Kidney (tissue), 22 donors: ENCODE measurements at places on chromosomes 2 and 18. TPM values are rescaled to one million over a fixed set of nuclear protein-coding genes. Genes with fewer than 3 reads are reported as not detected.

The PAX3 gene
- not detected for total RNA-seq

The CD207 gene
- total RNA-seq, result 0.66 TPM

The RFTN2 gene
- total RNA-seq, result 4.0 TPM

The CYP26B1 gene
- 2.5 TPM for total RNA-seq

The ARHGAP25 gene
- 20.4 TPM for total RNA-seq

The DYSF gene
- total RNA-seq, result 19.8 TPM

The IL36A gene
- not detected for total RNA-seq

The KRTCAP3 gene
- 32.1 TPM for total RNA-seq

The ABCB11 gene
- 0.03 TPM for total RNA-seq

The PRADC1 gene
- 16.1 TPM for total RNA-seq

The CNGA3 gene
- not detected for total RNA-seq

The TOGARAM2 gene
- 0.60 TPM for total RNA-seq

The EGR4 gene
- not detected for total RNA-seq

The ST8SIA5 gene
- 1.4 TPM for total RNA-seq

The ACKR3 gene
- total RNA-seq, result 8.7 TPM

The CYP27C1 gene
- total RNA-seq, result 0.35 TPM

The TCF23 gene
- 0.38 TPM for total RNA-seq

The CREG2 gene
- total RNA-seq, result 0.69 TPM

The DTNA gene
- total RNA-seq, result 22.3 TPM

The LOXHD1 gene
- total RNA-seq, result 0.25 TPM

The TBR1 gene
- total RNA-seq, result not detected

The UGT1A4 gene
- total RNA-seq, result 1.1 TPM

The SAG gene
- not detected for total RNA-seq

The ASXL3 gene
- total RNA-seq, result 10.4 TPM
